Kasumi-1 (cell line): ENCODE measurements at places on chromosomes 4 and X.

DNA sequence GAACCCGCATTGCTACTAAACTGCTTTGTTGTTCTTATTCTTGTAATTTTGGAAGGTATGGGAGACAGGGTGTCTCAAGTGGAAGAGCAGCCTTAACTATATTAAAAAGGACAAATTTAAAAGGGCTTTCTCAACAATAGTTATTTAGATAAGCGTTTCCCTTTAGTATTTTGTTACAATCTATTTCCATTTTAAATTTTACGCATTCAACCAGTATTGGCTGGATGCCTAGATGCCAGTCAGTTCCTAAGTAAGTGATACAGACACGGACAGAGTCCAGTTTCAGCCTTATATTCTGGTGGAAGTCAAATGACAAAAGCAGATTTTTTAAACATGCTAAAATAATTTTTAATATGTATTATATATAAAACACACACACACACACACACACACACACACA, 28.3 kb downstream of the FAT1 start:
- DNase-seq: no peak

DNA sequence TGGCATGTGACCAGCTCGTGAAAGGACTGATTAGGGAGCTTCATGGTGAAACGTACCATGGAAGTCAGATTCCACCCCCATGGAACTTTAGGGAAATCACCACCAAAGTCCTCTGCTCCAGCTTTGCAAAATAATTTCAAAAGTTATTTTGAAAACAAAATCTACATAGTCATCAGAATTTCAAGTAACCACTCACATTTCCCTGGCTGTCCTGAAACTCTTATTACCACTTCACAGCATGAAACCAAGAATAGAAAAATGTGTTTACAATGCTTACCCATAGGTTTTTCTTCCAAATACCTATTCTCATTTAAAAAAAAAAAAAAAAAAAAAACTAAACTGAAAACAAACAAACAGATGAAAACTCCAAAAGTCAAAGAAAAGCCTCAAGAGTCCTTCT, 198.7 kb downstream of the PDGFRA start:
- no peak for DNase-seq

GRCh38 chrX:30971774-30972603, 82.9 kb upstream of the TAB3 start:
- DNase-seq: peak; percentile 61

GRCh38 chr4:104138116-104138515, 356.6 kb downstream of the CXXC4 start:
- no peak for DNase-seq

DNA sequence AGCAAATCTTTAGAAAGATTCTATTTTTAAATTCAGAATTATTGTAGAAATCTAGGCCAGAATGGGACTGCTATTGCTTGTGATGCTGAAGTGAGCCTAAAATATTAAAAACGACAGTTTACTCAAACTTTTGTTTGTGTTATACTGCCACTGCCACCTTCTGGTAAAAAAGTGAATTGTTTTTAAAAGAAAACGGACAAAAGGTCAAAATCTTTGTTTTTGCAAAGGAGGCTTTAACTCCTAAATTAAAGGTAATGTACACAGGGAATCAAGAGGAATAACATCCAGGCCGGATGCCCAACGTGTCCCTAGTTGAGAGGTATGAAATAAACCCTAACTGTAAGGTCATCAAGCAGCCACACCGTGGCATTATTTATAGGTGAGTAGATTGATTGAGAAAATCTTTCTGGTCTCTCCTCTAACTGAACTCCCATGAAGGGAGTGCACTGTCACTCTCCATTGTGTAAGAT, 338.3 kb upstream of the GALNT7 start:
- DNase-seq: peak; percentile 41

DNA sequence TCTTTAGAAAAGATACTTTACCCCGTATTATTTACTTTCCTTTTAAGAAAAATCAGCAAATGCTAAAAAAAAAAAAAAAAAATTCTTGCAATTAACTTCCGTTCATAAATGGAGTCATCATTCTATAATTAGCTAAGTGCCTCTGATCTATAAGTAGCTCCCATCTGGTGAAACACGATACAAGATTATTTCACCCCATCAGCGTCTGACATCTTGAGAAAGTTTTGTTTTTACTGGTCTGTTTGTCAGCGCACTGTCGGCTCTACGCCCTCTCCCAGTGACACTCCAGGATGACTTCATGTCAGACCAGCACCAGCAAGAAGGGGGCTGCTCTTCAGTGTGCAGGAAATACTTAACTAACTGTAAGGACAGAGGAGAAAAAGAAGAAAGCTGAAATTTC, 108.3 kb downstream of the AFAP1 start:
- DNase-seq: peak; percentile 5

GRCh38 chrX:22389556-22390179, 117.0 kb downstream of the CBLL2 start:
- DNase-seq: no peak

GRCh38 chr4:26566133-26566532, 17.8 kb upstream of the TBC1D19 start:
- DNase-seq: no peak

- no peak for DNase-seq
These were observed 81.2 kb upstream of the GPM6B start for GRCh38 chrX:13898083-13898482.

DNA sequence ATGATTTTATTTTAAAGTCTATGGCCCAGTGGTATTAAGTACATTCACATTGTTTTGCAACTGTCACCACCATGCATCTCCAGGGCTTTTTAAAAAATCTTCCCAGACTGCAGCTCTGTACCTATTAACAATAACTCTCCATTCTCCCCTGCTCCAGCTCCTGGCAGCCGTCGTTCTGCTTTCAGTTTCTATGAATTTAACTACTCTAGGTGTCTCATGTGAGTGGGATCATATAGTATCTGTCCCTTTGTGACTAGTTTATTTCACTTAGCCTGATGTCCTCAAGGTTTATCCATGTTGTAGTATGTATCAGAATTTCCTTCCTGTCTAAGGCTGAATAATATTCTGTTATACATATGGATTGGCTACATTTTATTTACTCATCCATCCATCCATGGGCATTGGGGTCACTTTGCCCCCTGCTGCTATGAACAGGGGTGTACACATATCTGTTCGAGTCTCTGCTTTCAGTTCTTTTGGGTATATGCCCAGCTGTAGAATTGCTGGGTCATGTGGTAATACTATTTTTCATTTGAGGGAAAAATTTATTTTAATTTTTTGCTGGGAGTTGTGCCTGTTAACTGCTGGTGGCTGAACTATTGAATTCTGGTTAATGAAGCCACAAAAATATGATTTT, 131.3 kb downstream of the ARHGAP10 start:
- no peak for DNase-seq

DNA sequence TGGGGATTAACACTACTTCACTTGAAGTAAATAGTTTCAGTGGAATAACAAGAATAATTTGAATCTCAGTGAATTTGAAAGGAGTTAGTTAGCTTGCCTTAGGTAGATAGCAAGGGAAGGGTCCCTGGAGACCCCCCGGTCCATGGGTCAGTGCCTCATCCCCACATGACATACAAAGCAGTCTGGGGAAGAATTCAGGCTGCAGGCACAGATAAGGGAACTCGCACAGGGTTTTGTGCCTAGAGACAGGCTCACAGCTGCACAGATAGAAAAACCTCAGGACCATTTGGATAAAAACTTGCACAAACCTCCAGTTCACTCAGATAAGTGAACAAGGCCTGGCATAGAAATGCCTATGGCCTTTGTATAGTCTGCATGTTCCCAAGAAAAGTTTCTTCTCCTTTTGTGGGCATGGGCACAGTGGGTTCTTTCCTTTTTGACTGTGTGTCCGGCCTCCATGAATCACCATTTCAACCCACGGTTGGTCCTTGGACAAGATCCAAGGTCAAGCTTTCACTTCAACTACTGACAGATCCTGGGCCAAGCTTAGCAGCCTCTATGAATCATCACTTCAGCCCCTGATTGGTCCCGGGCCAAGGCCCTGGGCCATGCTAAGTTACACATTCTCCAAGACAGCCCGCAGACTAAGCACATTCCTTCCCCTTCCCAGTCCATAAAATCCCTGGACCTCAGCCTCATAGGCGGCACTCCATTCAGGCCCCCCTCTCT, 108.3 kb upstream of the KLHL4 start:
- peak; percentile 29 for DNase-seq

- peak; percentile 80 for DNase-seq
These were observed 119.4 kb upstream of the C1GALT1C1 start for GRCh38 chrX:120749141-120749846.

GRCh38 chr4:68817386-68817785, 1.6 kb downstream of the UGT2B10 start:
- DNase-seq: no peak

- no peak for DNase-seq
These were observed 70.2 kb upstream of the LONRF3 start for GRCh38 chrX:118904218-118904617.
